ENCODE measurements at places on chromosomes 6 and 20.

DNA sequence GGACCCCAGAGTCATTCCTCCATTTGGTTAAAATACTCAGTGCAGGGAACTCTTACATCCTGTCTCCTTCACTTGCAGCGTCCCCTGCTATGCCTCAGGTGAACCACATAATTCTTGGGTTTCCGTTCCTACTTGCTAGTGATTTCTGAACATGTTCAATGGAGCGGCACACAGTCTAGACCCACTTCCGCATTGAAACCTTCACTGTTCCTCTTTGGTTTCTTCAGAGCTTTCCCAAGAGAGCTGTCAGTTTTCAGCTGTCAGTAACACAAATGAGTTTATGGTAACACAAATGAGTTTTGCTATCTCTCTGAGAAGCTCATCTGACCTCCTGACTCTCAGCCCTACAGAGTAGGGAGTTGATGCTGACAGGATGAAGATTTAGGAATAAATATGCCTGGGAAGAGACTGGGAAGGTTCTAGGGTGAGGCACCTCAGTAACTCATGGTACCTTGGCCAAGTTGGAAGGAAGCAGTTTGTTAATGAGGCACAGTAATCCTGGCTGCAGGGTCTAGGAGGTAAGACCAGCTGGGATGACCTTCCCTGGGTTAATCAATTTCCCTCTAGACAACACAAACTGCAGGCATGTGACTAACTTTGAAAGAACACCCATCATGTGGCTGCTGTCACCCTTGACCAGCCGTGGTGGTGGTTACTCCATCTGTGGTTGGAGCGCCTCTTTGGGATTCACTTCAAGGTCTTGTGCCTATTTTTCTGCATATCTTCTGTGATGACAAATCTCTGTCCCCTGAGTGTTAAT lies 5.4 kb downstream of the SYS1 start:
- no peak for DNase-seq

DNA sequence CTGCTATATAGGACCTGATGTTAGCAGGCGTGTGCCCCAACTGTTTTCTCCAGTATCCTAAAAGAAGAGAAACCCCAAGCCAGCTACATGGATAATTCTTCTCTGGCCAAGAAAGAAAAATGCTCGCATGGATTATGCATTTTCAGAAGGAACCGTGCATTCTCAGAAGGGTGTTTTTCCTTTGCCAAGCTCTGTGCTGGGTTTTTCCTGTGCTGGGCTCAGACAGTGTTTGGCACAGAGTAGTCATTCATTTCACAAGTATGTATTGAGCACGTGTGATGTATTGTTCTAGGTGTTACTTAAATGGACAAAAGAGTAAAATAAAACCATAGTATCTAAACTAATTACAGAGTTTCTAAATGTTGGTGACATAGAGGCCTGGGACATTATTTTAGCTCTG lies 62.7 kb upstream of the ZNF133 start:
- no peak for DNase-seq

- DNase-seq: no peak
These were observed 106.5 kb upstream of the TIAM2 start for GRCh38 chr6:154888421-154889295.

GRCh38 chr6:138245751-138246150 lies 27.5 kb upstream of the PBOV1 start:
- no peak for DNase-seq

DNA sequence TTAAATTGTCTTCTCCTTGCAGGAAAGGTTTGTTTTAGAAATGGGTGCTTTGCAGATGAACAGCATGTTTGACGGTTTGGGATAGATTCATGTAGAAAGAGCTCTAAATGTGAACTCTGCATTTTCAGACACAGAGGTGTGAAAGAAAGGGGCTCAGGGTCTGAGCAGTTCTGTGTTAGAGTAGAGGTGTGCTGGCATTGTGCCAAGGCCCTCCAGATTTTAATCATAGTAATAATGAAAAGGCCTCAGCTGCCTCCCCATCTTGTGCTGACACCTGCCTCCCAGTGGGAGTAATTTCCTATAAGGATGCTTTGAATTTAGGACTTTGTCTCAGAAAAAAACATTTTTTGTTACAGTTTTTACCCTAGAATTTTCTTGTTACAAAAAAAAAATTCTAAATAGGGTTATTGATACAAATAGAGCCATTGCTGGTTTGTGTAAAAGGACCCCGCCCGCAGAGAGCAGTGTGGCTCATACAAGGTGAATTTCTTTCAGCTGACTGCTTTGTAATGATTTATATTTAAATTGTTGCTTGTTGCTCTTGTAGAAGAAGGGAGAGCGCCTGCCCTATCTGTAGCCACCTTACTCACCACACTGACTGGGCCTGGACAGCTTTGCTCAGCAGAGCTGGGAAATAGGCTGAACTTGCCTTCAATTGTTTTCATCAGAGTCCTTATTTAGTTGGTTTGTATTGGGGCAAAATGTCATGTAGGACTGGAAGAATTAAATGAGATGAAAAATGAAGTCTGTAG lies 294.5 kb downstream of the ZFAND3 start:
- DNase-seq: no peak

GRCh38 chr6:144068794-144069193 lies 26.6 kb downstream of the SF3B5 start:
- DNase-seq: no peak

GRCh38 chr20:21356386-21356785 lies 40.9 kb downstream of the NKX2-4 start:
- DNase-seq: no peak

DNA sequence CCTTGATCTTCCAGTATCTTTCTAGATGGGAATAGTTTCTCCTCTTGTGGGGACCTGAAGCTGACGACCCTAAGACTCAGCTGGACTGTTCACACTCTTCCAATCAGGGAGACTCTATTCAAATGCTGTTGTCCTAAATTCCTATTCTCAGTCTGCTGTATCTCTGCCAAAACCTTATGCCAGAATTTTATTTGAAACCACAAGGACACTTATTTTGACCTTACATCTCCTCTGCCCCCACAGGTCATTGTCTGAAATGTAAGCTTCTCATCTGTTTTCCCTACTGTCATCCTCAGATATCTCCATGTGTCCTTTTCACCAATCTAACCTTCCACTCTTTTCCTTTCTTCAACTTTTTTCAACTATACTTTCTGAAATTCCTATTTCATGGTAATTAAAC lies 289.5 kb upstream of the SGK1 start:
- DNase-seq: no peak

DNA sequence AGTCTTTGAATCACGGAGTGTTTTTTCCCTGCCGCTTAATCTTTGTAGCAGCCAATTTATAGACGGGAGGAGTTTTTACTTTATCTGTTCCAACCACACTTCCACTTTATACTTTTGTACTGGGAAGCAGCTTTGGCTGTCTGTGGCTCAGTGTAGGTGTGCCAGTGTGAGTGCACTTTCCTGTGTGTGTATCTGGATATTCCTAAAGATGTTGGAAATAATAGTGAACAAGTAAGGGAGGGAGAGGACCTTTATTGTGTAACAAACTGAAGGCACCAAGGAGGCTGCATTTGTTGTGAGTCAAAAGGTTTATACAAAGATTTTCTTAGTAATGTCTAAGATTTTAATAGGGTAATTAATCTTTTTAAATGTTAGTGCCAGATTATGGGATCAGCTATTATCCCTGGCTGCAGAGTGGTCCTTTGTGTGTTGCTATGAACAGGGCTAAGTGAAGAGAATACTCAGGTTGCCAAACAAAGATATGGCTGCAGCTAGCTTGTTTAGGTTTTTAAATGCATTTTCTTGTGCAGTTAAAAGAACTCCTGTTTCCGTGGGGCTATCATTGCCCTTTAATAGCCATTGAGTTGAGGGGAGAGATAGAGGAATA lies 226.3 kb downstream of the RNF144B start:
- no peak for DNase-seq

- no peak for DNase-seq
These were observed 126.9 kb downstream of the SOBP start for GRCh38 chr6:107616775-107617174.

DNA sequence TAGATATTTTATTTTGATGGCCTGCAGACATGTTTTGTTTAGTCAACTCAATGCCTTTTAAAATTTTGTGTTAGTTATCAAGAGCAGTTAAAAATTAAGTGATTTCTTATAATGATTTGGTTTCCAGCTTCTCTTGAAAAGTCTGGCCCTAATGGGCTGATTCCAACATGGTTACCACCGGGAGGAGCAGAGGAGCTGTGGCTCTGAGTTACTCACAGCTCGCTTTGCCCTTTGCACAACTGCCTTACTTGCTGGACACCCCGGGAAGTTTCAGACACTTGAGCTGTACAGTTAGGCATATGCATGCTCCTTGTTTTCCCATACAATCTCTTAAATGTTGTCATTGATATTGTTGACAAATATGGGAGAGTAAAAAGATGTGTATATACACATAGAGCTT lies 173.1 kb upstream of the MMS22L start:
- DNase-seq: no peak

DNA sequence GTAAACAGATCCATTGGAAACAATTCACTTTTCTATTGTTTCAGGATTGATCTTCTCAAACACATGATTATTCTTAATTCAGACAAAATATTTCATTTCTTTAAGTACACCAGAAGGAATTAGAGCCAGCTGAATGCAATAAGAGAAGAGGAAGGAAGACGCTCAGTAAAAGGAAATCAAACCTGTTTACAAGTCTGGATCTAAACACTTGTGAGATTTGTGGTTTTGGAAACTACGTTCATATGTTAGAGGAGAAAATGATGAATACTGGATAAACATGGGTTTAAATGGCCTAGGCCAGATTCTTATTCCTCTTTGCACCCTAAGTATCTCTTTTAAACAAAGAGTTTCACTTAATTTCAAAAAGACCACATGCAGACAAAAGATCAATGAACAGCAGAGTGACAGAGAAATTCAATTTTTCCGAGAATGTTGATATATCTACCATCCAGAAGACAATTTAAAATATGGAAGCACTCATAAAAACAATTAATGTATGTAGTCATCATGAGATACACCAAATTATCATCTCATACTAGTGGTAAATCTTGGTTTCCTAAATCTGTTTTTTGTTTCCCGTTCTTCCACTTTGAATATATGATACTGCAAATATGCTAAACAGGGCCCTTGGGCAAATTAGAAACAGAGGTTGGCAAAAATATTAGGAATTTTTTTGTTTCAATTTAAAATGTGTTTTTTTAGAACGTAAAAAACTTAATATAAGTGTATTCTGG lies 703.5 kb upstream of the CITED2 start:
- no peak for DNase-seq

DNA sequence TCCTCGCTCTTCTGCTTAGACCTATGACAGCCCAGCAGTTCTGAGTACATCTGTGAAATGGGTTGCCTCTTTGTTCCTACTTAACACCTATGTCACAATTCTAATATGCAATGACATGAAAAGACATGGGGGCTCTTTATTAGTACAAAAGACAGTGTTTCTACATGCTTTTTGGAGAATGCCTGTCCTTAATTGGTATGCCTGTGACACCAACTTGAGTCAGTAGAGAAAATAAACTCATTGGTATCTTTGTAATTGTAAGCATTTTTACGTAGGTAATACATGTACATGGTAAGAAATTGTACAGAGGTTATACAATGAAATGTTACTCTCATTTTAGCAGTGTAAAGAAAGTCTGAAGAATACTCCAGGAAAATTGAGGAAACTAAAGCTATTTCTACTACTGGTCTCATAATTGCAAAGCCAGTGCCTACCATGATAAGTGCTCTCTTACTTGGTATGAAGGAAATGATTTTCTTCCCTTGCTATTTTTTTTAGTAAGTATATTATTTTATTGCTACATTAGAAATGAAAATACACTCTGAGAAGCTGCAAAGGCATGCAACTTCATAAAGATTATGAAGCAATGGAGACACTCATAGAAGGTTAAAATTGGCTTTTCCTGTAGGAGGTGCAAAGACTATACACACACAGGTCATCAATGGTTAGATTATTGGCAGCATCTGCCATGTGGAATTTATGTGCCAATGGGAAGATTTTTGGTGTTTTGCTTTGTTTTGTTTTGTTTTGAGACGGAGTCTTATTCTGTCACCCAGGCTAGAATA lies 4.9 kb upstream of the EEF1A1 start:
- DNase-seq: no peak

DNA sequence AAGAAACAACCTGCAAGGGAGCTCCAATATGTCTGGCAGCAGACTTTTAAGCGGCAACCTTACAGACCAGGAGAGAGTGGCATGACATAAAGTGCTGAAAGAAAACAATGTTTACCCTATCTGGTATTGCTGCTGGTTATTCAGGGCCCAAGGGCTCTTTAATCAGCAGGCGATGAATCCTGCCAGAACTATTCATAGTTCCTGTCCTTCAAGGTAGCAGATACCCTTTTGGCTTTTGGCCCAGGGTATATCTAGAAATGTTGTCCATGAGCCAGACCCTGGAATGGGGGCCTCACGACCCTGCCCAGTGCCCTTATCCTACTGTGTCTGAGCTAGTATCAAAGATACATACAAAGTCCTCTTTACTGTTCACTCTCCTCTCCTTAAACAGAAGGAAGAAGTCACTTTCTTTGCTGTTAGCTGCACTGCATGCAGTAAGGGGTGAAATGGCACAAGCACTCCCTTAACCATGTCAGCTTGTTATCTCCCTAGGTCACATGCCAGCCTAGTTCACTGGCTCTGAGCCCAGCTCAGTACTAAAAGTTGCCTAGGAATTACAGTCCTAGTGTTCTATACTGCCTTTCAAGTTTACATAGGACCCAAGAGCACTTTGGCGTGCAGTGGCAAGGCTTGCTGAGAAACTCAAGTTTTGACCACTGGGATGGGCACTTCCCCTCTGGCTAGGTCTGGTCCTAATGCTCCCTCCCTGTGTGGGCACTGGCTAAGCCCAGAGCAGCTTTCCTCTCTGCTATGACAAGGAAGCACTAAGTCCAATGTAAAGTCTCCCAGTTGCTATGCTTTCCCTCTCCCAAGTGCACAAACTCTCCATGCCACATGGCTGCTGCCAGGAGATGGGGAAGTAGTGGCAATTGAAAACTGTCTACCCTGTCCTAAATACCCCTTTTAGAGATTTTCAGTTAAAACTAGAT lies 122.0 kb downstream of the HTR1B start:
- no peak for DNase-seq

GRCh38 chr6:147905711-147906110 lies 397.2 kb downstream of the SAMD5 start:
- DNase-seq: no peak

DNA sequence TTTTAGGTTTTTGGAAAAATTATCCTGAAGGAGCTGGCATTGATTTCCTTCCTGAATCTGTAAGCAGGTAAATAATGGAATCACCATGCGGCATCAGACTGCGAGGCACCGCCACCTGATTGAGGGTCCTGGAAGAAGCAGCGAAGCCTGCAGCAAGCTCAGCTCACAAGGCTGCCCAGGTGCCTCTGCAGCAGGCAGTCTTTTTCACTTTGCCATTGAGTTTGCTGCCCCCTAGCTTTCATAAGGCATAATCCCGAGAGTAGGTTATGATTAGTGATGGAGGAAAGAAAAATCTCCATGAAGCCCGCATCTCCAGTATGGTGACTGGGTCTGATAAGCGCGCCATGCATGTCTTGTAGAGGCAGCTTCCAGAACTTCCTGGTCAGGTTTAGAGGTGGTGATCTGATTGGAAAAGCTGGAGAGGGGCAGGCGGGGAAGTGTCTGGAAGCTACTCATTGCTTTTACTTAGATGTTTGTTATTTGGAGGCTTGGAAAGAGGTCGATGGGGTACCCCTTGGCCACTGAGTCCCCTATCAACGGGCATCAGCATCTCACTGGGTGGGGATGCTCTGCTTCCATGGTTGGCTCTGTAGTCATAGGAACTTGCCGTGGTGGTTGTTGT lies 26.7 kb downstream of the IYD start:
- DNase-seq: no peak
